NCI-H2227 treated with DMSO at 0.1 percent for 48 hours (cell line): ENCODE measurements at places on chromosomes 7 and 10.

DNA sequence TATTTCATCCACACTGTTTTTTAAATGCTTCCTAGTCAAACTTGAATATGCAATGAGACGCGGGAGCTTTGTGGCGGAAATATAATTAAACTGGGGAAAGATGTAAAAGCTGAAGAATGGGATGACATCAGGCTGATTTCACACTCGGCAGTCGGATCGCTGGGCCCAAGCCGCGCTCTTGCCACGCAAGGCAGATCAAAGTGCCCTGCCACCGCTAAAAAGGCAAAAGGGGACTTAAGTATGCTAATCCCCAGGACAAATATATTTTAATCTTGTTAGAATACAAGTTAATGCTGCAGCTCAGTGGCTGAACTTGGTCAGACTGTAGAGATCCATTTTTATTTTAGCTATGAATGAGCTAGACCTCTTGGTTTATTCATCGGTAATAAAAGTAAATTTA lies 13.8 kb downstream of the EN2 start:
- no peak for DNase-seq

DNA sequence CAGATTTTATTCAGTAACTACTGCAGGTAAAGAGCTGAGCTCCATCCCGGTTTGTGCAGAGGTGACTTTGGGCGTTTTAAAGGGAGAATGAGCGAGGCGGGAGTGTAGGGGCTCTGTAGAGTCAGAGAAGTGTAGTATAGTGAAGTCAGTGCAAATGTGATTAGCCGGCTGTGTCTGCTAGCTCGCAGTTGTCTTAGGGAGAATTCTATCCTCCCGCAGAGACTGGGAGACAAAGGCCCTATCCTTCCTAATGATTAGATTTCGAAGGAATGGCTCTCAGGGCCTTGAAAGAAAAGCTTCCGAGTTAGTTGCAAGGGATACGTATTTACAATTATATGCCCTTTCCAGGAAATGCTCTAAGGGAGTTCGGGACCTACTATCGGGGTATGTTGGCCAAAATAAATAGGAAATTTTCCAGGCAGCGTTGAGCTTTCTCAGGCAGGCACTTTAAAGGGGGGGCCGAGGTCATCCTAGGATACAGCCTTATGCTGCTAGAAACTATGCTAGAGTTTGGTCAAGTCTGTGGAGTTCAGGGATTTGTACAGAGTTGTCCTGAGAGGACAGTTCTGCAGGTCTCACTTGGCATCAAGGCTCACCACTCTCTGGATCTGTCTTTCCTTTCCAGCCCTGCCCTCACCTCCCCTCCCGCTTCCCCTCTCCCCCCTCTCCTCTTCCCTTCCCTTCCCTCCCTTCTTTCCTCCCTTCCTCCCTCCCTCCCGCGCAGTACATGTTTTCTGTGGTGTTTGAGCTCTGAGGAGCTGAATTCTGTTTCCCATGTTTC lies 825 bp downstream of the MRPL32 start:
- no peak for DNase-seq

DNA sequence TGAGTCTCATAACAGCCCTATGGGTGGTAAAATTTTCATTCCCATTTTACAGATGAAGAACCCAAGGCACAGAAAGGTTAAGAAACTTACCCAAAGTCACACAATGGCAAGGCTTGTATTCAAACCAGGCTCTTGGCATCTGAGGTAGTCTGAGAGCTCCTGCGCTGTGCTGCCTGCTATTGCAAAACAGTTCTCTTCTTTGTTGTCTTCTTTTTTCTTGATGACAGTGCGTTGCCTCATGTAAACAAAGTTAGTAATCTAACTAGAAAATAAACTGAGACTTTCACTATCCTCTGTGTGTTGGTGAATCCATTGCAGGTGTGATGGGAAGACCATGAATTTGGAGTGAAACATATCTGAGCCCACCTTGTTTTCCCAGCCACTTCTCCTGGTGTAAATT lies 240.8 kb downstream of the PTEN start:
- no peak for DNase-seq

DNA sequence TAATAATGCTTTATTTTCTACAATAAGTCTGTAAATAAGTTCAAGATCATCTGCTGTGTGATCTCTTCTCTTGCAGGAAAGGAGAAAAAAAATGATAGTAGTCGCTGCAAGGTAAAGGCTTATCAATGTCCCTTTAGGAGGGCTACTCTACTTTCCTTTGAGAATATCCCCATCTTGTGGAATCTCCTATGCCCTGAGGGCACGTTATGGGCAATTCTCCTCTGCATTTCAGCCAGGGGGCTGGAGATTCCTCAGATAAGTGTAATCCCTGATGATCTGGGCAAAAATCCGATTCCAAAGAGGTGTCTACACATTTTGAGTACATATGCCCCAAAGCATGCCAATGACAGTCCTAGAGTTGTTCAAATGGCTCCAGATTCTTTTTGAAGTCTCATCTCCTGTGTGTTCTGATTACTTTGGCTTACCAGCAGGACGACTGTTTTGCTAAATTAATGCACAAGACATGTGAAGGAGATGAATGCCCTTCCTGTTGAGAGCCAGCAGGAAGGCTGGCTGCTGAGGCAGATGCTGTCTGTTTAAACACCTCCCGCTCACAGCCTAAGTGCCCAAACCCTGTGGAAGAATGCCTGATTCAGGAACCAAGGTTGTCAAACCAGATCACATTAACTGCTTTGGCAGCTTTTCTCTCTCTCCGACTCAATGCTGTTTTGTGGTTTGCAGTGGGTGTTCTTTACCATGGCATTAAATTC lies 171.2 kb upstream of the COL1A2 start:
- peak; percentile 98 for DNase-seq

- DNase-seq: no peak
Measured at GRCh38 chr10:109824206-109824605, 99.1 kb downstream of the XPNPEP1 start.

- no peak for DNase-seq
Measured at GRCh38 chr10:124572751-124573150, 111.1 kb downstream of the LHPP start.

- DNase-seq: no peak
Measured at GRCh38 chr10:76299501-76299900, 868.1 kb downstream of the LRMDA start.
